ENCODE measurements at places on chromosomes 11 and 22.

- no peak for DNase-seq
Observed at GRCh38 chr11:87281496-87281895, 243.8 kb downstream of the TMEM135 start.

GRCh38 chr22:46042786-46043185 lies 65.8 kb upstream of the WNT7B start:
- DNase-seq, result peak; percentile 10

DNA sequence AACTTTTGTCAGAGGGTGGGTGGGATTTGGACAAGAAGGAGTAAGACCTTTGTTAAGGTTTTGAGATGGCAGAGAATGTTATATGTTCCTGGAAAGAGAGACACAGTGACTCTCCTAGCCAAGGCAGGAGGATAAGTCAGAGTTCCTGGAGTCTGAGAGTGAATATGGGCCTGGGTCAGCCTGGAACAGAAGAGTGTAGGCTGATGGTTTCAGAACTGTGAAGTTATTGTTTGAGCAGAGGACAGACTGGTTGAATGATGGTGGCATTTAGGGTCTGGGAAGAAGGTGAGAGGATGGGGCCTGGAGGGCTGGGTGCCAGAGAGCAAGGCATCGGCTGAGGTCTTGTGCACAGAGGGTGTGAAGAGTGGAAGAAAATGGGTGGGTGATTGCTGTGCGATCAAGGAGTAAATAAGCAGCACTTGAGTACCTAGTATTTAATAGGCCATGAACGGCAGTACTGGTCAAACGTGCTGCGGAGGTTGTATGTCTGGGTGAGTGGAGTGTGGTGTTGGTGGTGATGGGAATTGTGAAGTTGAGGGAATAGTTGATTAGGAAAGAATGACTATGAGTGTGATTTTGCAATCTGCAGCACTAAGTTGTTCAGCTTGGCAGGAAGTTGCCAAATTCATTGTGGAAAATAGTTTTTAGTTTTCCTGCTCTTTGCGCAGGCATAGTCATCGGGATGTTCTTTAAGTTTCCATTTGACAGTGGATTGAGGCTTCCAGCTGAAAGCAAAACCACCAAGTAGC lies 1.8 kb downstream of the PANX1 start:
- DNase-seq, result no peak

GRCh38 chr11:2768471-2769408 lies 68.9 kb upstream of the KCNQ1OT1 start:
- DNase-seq, result no peak

DNA sequence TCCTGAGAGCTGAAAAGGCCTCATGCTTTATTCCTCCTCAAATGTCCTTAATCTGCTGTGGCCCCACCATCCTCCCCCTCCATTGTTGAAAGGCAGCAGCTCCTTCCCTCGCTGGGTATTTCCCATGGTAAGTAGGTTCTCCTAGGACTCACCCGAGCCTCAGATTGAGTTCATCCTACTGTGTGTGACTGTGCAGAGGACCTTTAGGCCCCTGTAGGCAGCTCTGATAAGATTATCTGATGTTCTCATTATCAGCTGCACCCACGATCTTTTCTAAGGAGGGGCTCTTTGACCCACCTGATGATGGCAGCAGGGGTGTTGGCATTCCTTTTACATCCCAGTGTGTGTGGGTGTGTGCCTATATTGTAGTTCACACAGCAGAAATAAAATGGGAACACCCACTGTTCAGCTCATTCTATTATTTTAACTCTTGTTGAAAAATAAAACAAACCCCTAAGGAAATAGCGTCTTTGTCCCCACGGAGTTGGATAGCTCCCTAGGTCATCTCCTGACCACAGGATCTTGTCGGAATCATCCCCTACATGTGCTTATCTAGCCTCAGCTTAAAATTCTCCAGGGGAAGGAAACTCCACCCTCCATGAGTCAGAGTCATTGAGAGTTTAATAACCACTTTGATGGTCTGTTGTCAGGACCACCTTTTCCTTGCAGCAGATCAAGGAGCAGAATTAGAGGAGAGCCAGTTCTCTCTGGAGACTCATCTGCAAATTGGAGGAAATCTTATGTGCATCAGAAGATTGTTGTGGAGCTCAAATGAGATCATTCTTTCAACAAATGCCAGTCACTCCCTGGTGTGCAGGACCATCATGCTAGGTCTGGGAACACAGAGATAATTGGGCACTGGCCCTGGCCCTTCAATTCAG lies 19.3 kb downstream of the ENDOD1 start:
- DNase-seq, result no peak

GRCh38 chr11:100185588-100185987 lies 501.5 kb upstream of the ARHGAP42 start:
- DNase-seq, result no peak

- no peak for DNase-seq
Observed at GRCh38 chr11:24356501-24356900, 140.4 kb upstream of the LUZP2 start.

DNA sequence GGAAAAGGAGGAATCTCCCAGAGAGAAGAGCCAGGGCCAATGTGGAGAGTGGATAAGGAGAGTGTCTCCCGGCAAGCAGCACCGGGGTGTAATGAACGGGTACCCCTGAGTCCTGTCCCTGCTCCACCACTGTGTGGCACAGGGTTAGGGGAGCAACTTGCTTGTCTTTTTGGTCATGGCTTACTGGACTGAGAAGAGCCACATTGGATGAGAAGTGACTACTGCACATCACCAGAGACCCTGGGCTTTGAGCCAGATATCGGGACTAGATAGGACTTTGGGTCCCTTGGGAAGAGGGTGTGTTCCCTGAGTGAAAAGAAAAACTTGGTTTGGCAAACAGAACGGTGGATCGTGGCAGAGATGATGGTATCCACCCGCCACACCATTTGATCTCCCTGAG lies 24.6 kb downstream of the SDHAF2 start:
- no peak for DNase-seq

DNA sequence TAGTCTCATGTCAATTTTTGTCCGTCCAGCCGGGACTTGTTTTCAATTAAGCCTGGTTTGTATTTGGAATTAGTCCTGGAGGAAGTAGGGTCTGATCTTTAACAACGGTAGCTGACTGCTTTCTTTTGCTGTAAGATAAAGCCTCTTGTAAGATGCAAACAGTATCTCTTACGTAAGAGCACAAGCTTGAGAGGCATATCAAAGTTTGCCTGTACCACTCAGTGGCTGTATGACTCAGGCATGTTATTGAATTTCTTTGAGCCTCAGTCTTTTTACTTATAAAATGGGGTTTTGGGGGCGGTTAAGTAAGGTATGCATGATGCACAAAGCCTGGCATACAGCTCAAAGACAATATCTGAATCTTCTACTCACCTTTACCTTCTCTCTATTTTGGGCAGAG lies 198.4 kb upstream of the NARS2 start:
- DNase-seq, result no peak

Data from left ventricle myocardium inferior (tissue), 1 donor.